ENCODE measurements at places on chromosomes 4 and X. TPM values are rescaled to one million over a fixed set of nuclear protein-coding genes. Genes with fewer than 3 reads are reported as not detected.

DNA sequence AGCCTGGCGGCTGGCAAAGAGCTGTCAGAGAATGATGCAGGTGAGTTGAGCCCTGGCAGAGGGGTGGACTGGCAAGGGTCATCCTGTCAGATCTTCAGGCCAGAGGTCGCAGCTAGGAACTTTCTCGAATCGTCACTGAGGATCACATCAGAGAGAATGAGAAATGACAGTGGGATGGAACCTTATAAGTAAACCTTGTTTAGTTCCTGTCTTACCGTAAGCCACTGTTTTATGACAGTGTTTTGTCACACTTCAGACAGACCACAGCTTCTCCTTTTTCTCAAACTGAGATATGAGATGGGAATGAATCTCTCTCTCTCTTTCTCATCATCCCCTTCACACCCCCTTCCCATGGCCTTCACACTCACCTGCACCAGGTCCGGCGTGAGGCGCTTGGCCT is 9.3 kb downstream of the DIPK2B start:
- DNase-seq = no peak

DNA sequence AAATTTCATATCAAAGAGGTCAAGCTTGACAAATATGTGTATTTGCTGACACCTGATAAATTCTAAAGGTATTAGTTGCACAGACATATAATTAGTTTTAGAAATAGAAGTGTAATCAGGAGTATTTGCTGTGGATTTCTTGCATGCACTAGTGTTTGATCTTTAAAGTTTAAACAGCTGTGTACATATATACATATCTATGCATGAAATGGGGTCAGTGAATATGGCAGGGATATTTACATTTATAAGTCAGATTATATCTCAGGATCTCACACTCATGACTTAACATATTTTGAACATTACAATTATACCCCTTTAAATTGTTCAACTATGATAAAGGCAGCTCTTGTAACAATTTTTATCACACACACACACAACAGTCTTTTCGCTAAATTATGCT is 547.4 kb upstream of the ACTRT1 start:
- no peak for DNase-seq

- DNase-seq = no peak
These were observed 267.2 kb downstream of the TEX13A start for GRCh38 chrX:104953251-104953650.

DNA sequence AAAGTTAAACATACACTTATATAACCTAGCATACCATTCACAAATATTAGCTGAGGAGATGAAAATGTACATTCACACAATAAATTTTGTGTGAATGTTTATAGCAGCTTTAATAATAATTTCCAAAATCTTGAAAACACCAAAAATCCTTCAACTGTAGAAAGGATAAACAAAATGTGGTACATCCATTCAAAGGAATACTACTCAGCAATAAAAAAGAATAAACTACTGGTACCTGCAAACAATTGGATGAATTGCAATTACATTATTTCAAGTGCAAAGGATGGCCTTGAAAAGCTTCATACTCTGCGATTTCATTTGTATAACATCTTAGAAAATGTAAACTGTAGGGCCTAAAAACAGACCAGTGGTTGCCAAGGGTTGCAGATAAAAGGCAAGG is 11.7 kb upstream of the RPS6KA6 start:
- DNase-seq = no peak

- no peak for DNase-seq
These were observed 30.7 kb downstream of the PALLD start for GRCh38 chr4:168527560-168527959.

DNA sequence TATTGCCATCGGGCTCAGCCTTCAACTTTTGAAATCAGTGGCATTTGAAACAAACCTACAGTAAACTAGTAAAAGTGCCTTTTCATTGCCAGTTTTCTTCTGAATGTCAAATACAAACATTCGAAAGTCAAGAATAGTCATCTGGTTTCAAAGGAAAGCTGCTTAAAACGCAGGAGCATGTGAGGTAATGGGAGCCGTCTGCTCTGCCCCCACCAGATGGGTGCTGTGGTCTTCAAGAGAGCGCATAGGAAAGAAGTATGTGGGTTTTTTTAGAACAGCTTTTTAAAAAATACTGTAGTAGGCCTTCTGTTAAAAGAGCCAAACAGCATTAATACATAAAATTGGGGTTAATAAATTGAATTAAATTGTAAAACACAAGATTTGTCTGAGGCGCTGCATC is 88.6 kb downstream of the STOX2 start:
- DNase-seq = no peak

The SUPT20HL1 gene
- not detected for total RNA-seq
